Activated CD4-positive, alpha-beta T cell treated with anti-CD3 and anti-CD28 coated beads for 48 hours (primary cell): ENCODE measurements at places on chromosomes 6 and 20.

DNA sequence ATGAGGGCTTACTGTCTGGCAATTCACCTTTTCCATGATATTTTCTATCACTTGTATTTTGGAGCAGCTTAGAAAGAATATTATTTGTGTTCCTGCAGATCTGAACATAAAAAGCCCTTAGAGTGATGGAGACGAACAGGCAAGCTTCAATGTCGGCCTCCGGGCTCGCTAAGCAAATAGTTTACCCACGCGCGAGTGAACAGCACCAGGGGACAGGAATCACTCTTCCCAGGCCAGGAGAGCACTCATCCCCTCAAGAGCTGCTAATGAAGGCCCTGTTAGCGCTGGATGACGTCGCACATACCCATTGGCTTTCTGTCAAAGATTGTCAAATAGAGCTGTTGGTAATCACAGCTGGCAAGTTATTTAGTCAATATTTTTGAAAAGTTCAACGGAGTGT lies 395.7 kb downstream of the ZFAND3 start:
- DNase-seq = no peak

GRCh38 chr6:72869621-72870020 lies 247.8 kb downstream of the KCNQ5 start:
- no peak for DNase-seq

DNA sequence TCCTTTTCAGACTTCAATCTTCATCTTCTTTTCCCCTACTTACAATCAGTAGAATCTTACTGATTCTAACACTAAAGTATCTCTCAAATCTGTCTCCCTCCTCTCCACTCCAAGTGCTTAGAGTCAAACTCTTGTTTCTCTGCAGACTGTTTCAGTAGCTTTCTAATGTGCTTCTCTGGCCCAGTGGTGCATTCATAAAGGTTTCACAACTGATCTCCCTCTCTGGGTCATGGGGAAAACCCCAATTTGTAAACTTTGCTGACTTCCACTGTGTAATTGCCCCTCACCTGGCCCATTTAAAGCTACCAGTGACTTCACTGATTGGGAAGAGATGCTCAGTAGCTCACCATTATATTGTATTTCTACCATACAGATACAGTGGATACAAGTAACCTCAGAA lies 183.6 kb downstream of the FAXC start:
- DNase-seq = no peak

DNA sequence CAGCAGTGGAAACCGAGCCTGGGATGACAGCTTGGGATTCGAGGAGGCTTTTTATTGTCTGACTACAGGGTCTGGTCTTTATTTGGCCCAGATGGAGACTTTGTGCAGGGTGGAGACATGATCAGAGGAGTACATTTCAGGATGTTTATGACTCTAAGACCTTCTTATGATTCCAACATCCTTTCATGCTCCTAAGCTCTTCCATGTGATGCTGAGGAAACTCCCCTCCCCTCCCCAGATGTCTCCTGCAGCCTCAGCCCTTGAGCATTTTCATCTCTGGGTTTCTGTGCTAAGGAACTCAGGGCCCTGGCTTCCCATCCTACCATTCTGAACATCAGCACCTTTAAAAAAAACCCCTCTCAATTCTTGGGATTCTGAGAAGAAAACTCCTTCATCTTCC lies 186.6 kb downstream of the SOX4 start:
- DNase-seq = no peak

GRCh38 chr6:125670568-125670967 lies 78.9 kb upstream of the HEY2 start:
- DNase-seq = no peak

- no peak for DNase-seq
Measured at GRCh38 chr6:7561153-7561964, 19.9 kb downstream of the DSP start.

DNA sequence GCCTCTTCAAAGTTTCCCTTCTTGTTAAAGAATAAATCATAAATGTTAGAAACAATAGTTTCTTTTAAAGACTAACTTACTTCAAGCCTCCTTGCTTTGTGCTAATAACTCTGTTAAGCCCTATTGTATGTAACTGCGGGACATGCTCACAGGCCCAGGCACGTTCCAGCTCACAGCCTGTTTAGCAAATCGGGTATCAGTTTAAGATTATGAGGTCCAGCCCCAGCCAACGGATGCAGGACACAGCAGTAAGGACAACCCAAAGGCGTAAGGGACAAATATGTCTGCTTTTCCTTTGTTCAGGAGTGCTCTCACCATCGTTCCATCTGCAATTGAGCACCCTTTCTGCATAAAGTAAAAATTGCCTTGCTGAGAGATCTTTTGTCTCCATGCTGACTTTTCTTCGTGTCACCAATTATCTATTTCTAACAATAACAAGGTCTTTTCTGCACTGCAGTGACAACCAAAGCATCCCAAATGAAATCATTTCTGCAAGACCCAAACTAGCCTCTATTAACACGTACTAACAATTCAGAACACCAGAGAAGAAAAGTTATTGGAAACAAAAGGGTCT lies 1.4 kb downstream of the C6orf52 start:
- DNase-seq = no peak

DNA sequence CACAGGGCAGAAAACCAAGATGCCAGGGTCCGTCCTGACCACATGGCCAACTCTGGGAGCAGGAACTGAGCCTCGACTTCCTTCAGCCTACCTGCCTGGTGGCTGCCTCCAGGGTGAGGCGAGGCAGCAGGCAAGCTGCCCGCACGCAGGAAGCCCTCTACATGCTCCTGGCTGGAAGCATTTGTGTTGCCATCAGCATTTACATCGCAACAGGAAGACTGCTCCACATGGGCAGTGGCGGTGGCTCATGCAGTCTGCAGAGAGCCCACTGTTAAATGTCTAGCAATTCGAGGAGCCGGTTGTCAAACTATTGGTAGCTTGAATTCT lies 233.8 kb downstream of the SYNDIG1 start:
- DNase-seq = no peak

GRCh38 chr20:44054118-44054517 lies 132.9 kb downstream of the JPH2 start:
- DNase-seq = no peak

- DNase-seq = no peak
Measured at GRCh38 chr6:148934961-148935360, 188.1 kb downstream of the UST start.

DNA sequence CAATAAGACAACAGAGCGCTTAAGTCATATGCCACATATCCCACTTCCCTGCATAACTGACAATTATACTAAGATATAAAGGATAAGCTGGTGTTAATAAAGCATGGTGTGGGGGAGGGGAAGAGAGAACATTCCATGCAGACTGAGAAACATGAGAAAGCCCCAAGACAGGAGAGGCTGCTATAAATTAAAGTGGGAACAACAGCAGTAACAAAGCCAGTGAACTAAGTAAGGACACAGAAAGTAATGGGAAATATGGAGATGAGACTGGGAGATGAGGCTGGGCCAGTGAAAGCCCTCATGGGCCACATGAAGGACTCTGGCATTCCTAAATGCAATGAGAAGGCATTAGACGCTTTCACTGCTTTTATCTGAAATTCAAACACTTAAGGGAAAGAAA lies 41.3 kb downstream of the SESN1 start:
- no peak for DNase-seq
